ENCODE measurements at places on chromosomes 1 and 21.

- DNase-seq, result peak; percentile 82
These were observed 30.7 kb upstream of the KIAA1614 start for GRCh38 chr1:180881806-180882509.

DNA sequence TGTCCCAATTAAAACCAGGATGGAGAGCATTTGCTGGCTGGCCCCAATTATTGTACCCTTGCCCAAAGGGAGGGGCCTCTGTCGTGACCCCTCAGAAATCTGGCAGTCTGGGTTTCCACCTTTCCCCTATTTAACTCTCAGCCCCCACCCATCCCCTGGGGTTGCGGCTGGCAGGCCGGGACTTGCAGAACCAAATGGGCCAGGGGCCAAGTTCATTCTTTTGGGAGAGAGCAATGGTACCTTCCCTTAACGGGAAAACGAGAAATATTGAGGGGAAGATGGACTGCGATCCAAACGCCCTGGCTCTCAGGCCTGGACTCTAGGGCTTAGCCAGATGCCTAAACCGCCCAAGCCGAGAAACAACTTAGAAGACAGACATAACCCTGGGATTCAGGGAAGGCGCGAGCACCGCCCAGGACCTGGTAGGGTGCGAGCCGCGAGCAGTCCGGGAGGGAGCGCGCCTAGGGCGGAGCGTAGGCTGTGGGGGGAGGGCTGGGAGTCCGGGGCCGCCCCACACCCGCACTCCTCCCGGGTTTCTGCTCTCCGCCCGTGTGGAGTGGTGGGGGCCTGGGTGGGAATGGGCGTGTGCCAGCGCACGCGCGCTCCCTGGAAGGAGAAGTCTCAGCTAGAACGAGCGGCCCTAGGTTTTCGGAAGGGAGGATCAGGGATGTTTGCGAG, at the start of gene SLC27A3:
SLC27A3 (plus strand) TSS at position 628 of the 678 bp plus-strand sequence. CDS start 91 bp downstream, outside the sequence.
- DNase-seq, result no peak

DNA sequence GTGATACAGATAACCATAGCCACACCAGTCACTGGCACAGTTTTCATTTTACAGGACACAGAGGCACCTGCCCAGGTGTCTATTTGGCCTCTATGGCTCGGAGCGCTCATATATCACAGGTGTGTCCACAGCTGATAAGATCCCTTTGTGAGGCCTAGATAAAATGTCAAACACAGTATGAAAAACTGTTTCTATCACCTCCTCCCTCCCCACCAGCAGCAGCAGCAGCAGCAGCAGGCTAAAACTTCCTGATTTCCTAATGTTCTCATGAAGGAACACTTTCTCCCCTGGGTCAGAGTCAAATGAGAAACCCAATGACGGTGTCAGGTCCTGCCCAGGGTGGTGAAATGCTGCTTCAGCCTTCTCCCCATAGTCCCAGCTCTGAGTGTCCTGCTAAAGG, 24.4 kb downstream of the ELAPOR1 start:
- DNase-seq, result no peak

DNA sequence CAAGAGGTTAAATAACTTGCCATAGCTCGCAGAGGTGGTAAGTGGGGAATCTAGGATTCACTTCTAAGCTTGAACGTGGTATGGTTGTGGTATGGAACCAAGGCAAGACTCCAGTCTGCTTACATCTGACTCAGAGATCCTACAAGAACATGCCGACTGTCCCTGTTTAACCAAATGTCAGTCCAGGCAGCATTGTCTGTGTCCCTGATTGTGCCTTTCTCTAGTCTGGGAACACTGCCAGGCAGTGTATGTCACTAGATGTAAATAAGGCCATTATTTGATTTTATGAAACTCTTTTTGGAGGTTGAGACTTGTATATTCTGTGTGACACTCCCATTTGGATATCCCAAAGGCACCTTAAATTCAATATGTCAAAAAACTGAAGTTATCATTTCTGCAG, 96.0 kb downstream of the NOS1AP start:
- DNase-seq, result peak; percentile 48

GRCh38 chr1:228471762-228472398, 15.3 kb upstream of the RNF187 start:
- DNase-seq, result peak; percentile 82

DNA sequence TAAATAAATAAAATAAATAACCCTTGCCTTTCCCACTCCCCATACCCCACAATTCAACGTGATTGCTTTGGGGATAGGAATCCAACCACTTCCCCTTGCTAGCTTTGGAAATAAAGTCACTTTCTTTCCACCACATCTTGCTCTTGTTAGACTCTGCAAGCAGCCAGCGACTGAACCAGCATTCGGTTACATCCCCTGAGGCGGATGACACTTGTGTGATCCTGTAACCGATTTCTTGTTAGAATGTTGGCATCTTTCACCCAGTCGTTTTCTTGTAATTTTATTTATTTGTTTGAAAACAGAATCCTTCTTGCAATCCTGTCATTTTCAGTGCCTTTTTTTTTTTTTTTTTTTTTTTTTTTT, 1.6 kb upstream of the IFNGR2 start:
- no peak for DNase-seq

GRCh38 chr1:166579557-166580501, 259.4 kb upstream of the POGK start:
- no peak for DNase-seq

DNA sequence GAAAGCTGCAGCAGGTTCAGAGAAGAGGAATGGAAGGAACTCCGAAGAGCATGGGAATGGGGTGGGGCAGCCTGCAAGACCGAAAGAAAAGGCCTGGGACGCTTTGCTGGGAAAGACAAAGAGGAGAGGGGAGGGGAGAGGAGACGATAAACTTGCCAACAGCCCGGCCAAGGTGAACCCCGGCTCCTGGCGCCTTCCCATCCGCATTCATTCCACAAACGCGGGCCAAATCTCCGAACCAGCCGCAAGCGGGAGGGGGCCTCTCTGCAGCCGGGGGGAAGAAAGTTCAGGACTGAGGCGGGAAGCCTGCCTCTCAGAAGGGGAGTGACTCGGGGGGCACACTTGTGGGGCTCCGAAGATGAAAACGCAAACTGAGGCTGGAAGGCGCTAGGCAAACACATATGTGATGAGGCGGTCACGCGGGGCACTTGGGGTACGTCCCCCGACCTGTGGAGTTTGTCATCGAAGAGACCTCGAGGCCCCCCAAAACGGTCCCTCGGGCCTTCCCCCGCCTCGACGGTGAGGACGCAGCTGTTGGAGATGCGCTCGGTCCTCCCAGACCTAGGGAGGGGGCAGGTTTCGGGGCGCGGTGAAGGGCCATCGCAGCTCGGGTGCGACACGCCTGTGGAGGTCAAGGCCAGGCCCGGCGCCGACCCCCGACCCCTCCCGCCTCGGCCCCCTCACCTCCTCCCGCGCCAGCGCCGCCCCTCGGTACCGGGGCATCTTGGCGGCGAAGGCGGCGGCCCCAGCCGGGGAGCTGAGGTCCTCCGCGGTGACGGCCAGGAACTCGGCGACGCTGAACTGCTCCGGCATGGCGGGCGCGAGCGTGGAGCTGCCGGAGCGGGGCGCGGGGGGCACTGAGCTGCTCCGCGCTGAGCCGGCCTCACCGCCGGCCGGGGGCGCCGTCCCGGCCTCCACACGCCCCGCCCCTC, at the start of gene ASAP3:
ASAP3 (minus strand) TSS at position 859 of the 932 bp plus-strand sequence; CDS start at position 813, 46 bp downstream.
- DNase-seq, result no peak

GRCh38 chr1:39569034-39569433, 7.6 kb downstream of the PABPC4 start:
- no peak for DNase-seq

DNA sequence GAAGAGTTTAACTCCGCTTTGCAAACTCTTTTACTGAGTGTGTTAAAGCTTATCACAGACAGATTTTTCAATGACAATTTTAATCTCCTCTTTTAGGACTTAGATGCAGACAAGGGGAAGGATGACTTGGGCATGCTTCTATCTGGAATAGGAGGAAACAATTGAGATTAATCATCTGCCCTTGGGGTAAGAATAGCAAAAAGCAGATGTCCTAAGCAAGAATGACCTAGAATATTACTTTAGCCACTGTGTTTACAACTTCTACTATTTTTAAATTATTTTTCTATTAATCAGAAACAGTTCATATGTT, 569.0 kb upstream of the ADGRL2 start:
- DNase-seq, result no peak

DNA sequence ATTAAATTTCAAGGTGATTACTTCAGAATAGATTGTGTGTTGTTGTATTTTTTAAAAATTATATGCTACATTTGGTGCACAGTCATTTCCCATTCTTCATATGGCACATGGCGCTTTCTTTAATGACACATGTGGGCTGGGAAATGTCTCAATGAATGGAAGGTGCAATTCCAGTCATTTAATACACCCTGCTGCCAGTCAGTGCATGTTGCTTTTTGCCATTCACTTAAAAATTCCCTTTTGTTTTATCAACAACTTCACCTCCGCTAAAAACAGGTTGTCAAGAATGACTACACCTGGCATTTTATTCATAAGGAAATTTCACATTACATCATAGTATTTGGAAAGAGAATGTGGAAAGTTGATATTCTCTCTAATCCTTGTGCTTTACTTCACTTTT, 716.4 kb upstream of the ADAMTS5 start:
- no peak for DNase-seq

Measured in OCI-M1 (cell line).